Natural killer cell treated with Interleukin-12 subunit alpha and Interleukin-12 subunit beta and Interleukin-15 and Interleukin-18, amount 100 ng/mL, for 72 hours (primary cell): ENCODE measurements at places on chromosomes 4 and X.

DNA sequence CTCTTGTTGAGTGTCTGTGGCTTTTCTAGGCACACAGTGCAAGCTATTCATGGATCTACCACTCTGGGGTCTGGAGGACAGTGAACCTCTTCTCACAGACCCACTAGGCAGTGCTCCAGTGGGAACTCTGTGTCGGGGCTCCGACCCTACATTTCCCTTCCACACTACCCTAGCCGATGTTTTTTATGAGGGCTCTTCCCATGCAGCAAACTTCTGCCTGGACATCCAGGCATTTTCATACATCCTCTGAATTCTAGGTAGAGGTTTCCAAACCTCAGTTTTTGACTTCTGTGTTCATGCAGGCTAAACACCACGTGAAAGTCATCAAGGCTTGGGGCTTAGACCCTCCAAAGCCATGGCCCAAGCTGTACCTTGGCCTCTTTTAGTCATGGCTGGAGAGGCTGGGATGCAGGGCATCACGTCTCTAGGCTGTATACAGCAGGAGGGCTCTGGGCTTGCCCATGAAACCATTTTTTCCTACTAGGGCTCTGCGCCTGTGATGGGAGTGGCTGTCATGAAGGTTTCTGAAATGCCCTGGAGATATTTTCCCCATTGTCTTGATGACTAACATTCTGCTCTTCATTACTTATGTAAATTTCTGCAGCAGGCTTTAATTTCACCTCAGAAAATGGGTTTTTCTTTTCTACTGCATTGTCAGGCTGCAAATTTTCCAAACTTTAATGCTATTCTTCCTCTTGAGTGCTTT, 249.8 kb upstream of the CPEB2 start:
- DNase-seq = no peak

DNA sequence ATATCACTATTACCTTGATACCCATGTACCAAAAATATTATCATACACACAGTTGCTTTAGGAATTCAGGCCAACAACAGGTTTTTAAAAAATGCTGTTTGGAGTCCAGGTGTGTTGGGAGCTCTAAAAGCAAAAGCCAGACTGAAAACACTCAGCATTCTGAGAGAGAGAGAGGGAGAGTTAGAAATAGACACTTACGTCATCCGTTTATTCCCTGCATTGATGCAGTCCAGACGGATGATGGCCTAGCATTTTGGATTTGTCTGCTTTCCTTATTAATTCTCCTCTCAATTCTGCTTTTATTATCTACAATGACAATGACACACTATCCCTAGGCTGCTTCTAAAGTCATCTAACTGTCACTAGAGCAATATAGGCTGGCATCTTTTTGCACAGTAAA, 358.3 kb upstream of the BOD1L1 start:
- no peak for DNase-seq

GRCh38 chr4:189293459-189293858, 647.2 kb upstream of the FRG1 start:
- DNase-seq = no peak

DNA sequence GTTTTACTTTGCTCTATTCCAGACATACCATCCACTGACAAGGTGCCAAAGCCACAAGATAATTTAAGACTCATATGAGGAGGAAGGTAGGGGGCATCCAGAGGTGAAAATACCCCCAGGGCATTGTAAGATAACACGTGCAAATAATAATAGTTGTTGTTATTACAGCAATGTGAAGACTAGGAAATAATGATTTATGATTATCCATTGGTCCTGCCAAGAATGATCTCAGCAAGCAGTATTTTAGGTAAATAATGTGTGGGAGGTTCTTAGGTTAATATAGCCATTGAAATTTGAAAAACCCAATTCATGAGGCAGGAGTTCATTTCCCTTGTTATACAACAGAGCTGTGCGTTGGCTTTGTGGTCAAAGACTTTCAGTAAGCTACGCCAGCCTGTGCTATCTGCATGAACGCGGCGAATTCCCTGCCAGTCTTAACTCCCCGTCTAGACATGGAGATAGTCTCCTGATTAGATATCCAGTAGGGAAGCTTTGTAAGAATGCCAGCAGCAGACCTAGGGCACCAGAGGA, 47.2 kb upstream of the MXRA5 start:
- DNase-seq = no peak
